ENCODE measurements at places on chromosomes 5 and 9. TPM values are rescaled to one million over a fixed set of nuclear protein-coding genes. Genes with fewer than 3 reads are reported as not detected.

PRRX2 gene
- total RNA-seq = 5.6 TPM

PIP5KL1 gene
- 1.6 TPM for total RNA-seq

SYK gene
- total RNA-seq = 0.02 TPM

TIMD4 gene
- 0.60 TPM for total RNA-seq

ADGRD2 gene
- not detected for total RNA-seq

CERCAM gene
- total RNA-seq = 32.0 TPM

ABO gene
- not detected for total RNA-seq

TRIO gene
- total RNA-seq = 107 TPM

SLC6A19 gene
- total RNA-seq = 0.32 TPM

PLPPR1 gene
- total RNA-seq = not detected

TRIM36 gene
- total RNA-seq = 2.0 TPM

SPATA31A3 gene
- not detected for total RNA-seq

TAF11L10 gene
- total RNA-seq = not detected

SOX30 gene
- not detected for total RNA-seq

DELE1 gene
- 47.4 TPM for total RNA-seq

SPINK1 gene
- 0.98 TPM for total RNA-seq

C9orf153 gene
- total RNA-seq = 0.25 TPM

MUSK gene
- total RNA-seq = not detected

OSTF1 gene
- total RNA-seq = 15.7 TPM

CCL27 gene
- total RNA-seq = not detected

FAM151B gene
- 1.3 TPM for total RNA-seq

CARTPT gene
- total RNA-seq = not detected

RORB gene
- total RNA-seq = not detected

ISCA1 gene
- total RNA-seq = 50.7 TPM

GDF9 gene
- total RNA-seq = 0.25 TPM

CSF1R gene
- 0.35 TPM for total RNA-seq

COL23A1 gene
- total RNA-seq = not detected

UIMC1 gene
- total RNA-seq = 42.7 TPM

NFIB gene
- 10.5 TPM for total RNA-seq

CRHBP gene
- total RNA-seq = not detected

CCL28 gene
- total RNA-seq = 0.09 TPM

Data from A549 treated with dexamethasone at 1 μM for 4 hours (cell line).